CD4-positive, alpha-beta T cell treated with Interleukin-15 for 4 hours (primary cell): ENCODE measurements at places on chromosomes 4 and X.

DNA sequence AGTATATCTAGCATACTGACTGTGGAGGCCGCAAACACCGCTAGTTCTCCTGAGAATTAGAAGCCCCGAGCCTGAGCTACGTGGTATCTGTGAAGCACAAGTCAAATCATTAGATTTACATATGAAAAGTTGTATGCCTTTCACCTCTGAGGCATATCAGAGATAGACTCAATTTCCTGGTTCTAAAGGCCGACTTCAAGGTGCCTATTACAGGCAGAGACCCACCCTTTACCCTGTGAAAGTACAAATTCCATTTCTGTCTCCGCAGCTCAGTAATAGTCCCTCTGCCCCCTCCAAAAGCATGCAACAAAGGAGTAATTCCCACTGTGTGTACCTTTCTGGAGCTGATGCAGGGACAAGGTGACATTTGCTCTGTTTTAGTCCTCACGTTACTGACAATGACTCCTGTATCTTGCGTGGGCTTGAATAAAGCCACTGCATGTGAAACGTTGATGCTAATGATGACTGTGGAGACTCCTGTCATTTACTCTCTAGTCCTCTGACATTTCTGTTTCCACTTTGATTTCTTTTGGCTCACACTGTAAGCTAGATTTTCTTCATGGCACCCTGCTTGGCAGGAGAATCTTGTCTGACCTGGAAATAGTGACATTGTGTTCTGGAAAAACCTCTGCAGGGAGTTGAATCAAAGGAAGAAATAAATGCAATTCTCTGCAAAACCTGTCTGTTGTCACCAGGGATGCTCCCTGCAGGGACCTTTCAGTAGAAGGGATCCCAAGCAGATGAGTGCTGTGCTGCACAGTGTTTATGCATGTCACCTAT, 273.2 kb upstream of the EMCN start:
- DNase-seq: no peak

GRCh38 chr4:29390921-29391320, 1329.2 kb upstream of the PCDH7 start:
- DNase-seq: no peak

DNA sequence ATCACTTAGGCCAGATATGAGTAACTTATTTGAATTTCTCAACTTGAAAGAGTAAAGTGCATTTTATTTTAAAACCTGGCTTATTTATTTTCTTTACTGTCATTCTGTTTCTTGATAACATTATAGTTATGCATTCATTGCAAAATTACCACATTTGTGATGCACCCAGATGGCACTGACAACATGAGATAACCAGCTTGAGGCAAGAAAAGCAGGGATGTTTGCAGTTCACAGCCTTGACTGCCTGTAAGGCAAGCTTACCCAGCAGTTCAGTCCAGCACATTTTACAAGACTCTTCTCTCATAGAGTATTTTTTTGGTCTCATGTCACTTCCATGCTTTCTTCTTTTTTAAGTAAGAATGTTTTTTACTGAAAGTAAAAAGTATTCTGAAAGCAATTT, 25.3 kb upstream of the EPGN start:
- DNase-seq: no peak

- no peak for DNase-seq
Observed at GRCh38 chr4:105966051-105966450, 70.8 kb downstream of the NPNT start.

- no peak for DNase-seq
Observed at GRCh38 chrX:34653811-34654210, 3.3 kb downstream of the TMEM47 start.

- no peak for DNase-seq
Observed at GRCh38 chr4:22573198-22573597, 57.3 kb upstream of the ADGRA3 start.
